ENCODE measurements at places on chromosomes 5 and 9.

- DNase-seq, result no peak
Measured at GRCh38 chr5:79333852-79334557, 98.1 kb downstream of the JMY start.

GRCh38 chr5:83151821-83152220 lies 74.5 kb downstream of the XRCC4 start:
- DNase-seq, result no peak

DNA sequence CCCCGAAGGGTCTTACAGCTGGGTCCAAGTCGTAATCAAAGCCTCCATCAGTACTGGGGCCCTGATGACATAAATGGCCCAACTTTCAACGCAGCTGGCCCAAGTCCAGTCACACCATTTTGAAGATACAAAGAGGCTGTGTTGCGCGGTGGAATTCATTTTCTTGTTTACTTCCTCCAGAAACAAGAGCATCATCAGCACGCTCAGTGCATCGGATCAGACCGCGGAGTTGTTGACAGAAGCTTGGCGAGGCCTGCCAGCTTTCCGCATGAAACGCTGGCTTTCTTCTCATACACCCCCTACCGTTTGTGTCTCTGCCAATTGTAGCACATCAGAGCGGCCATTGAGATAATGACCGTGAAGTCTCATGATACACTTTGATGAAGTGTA lies 101.7 kb upstream of the SPATA31D4 start:
- peak; percentile 89 for DNase-seq

DNA sequence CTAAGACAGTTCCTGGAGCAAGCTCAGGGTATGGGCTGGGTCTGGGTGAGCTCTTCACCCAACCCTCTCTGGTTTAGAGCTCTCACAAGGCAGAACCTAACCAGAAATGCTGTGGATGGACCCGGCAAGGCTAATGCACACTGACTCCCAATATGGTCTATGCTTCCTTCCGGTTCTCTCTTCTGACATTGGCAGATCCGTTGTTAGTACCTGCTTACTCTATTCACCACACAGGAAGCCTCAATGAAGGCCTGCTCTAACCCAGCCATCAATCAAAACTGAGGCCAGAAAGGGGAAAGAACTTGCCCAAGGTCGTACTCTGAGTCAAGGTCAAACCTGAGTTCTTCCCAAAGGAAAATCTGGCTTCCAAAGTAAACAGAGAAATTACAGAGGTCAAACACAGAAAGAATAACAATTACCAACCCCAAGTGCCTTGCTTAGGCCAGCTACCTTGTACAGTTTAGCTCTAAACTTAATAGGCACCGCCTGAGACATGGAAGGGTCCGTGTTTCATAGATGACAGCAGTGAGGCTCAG lies 46.0 kb upstream of the AKNA start:
- DNase-seq, result no peak
